Activated CD8-positive, alpha-beta memory T cell treated with anti-CD3 and anti-CD28 coated beads for 4 hours (primary cell): ENCODE measurements at places on chromosomes 2 and 18.

DNA sequence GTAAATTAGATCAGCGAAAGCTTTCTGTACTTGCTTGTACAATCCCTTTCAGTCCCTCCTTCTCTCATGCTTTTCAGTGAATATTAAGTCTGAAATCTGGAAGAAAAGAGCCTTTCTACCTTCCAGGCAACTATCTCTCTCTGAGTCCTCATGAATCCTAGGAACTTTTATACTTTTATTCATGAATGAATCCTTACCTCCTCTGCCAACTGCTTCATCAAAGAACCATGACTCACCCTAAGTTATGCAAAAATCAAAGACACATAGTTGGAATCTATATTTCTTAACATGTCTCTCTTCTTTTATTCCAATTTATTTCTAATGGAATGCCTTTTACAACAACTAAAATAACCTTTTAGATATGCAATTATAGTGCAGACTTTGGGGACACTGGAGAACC is 394.2 kb downstream of the CLIP4 start:
- DNase-seq: no peak

- DNase-seq: no peak
Measured at GRCh38 chr2:24329700-24330099, 30.6 kb downstream of the ITSN2 start.

GRCh38 chr2:7027411-7027810 is 110.2 kb downstream of the RNF144A start:
- no peak for DNase-seq

- no peak for DNase-seq
Measured at GRCh38 chr2:110993557-110994231, 127.0 kb upstream of the BCL2L11 start.

DNA sequence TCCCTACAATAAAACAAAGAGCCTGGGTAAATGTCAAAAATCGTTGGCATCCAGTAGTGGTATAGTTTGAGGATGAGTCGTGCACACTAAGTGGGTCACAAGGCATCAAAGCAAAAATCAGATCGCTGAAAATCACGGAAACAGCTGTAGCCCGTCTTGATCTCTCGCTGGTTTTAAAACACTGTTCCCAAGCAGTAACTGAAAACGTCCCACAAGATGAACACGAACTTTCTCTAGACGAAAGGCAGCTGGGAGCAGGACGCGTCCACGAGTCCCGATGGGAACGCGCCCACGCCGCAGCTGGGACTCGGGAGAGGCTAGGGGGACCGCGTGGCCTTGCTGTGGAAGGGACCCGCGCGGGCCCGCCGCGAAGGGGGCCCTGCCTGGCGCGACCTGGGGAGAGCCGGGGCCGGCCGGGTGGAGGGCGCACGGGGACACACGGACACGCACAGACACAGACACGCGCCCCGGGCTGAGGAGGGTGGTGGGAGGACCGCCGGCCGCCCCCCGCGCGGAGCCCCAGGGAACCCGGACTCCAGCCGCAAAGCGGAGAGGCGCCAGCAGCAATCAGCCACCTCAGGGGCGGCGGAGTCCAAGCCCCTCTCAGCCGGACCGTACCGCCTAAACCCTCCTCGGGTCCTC is 651 bp downstream of the STK17B start:
- no peak for DNase-seq

DNA sequence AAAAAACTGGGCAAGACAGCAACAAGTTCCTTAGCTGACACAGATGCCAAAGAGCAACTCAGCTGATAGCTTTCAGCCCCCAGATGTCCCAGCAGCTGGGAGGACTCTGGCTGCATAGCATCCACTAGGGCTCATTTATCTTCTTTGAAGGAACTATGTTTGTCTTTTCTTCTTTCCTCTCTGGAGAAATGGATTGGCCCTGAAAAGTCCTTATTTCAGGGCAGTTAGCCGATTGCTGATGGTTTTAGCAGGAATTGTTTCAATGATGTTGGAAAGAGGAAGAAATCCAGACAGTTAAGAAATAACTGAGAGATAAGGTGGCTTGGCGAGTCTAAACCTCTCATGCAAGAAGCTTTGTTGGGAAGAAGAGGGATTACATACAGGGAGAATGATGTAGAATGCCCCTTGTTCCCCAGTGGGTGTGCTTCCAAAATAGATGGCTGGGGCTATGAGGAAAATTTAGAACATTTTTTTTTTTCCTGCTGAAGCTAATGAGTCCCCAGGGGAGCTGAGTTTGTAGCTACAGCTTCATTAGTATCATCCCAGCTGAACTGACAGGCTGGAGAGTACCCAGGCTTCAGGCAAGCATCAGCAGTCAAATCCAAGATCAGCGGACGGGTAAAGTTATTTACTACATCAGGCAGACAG is 33.6 kb upstream of the SERPINE2 start:
- DNase-seq: no peak

GRCh38 chr2:166115589-166115988 is 12.2 kb downstream of the SCN1A start:
- no peak for DNase-seq

DNA sequence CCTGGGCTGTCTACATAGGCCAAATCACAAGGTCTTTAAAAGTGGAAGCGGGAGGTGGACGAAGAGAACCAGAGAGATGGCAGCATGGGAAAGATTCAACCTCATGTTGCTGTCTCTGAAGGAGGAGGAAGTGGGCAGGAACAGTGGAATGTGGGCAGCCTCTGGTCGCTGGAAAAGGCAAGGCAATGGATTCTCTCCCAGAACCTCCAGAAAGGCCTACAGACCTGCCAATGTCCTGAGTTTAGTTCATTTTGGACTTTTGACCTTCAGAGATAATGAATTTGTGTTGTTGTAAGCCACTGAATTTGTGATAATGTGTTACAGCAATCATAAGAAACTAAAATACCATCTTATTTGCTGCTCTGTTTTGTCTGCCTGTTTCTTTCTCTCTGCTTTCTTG is 122.5 kb downstream of the RNF152 start:
- no peak for DNase-seq

GRCh38 chr2:30146337-30147195 is at the start of gene YPEL5:
Gene YPEL5, plus strand, starts transcription at chr2:30147007. Its CDS starts 9,645 bp downstream, at chr2:30156652.
- DNase-seq: peak; percentile 99

- DNase-seq: no peak
Measured at GRCh38 chr2:9714630-9715214, 83.9 kb upstream of the YWHAQ start.

DNA sequence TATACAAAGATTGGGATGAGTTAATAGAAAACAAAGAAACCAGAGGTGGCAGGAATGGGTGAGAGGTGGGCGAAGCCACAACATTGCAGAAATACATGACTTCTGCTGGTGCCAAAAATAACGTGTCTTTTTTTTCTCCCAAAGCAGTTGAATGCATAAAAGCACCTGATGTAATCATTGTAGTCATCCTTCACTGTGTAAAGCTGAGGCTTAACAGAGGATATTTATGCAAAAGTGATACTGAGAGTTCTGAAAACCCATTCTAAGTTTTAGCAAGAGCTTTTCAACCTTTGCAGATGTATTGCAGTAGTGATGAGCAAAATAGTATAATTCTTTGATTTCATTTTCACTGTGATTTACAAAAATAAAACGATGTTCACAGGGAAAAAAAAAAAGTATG is 173.0 kb downstream of the PTGR3 start:
- no peak for DNase-seq

GRCh38 chr2:216690456-216690852 is 4.9 kb downstream of the IGFBP5 start:
- no peak for DNase-seq

DNA sequence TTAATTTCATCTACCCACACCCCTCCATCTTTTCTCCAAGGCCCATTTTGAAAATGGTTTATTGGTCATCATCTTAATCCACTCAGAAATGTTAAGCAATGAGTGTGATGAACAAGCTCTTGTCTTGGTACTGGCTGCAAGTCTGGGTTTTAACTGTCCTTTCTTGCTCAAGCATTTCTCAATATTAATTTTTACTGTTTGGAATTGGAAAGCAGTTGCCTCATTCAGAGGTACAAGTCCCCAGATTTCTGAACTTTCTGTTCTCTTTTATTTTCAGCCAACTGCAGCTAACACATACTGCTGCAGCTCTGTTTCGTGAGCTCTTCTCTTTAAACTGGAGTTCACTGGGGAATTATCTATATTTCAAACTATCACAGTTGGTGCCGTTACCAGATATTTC is 99.4 kb upstream of the TEX51 start:
- DNase-seq: no peak

GRCh38 chr2:172885996-172886395 is 150.4 kb downstream of the RAPGEF4 start:
- DNase-seq: no peak

- DNase-seq: no peak
Measured at GRCh38 chr2:105643405-105644173, 101.1 kb upstream of the NCK2 start.

- no peak for DNase-seq
Measured at GRCh38 chr18:70280007-70280925, 8.6 kb upstream of the SOCS6 start.

DNA sequence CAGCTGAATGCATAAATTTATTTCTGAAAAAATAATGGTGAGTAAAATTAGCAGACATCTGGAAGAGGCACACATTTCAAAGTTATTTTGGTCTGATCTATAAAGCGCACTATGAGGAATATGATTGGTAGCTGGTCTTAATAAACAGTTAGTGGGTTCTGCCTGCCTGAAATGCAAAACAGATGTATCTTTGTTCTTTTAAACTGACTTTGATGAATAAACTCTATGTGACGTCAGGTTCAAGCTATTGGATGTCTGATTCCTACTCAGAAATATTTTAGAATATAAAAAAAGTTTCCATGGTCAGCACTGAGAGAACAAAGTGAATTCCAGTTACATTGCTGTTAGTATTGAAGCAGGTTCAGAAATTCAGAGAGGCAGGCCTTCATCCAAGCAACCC is 136.4 kb downstream of the TPGS2 start:
- DNase-seq: no peak

GRCh38 chr18:52813635-52814416 is 473.8 kb downstream of the DCC start:
- DNase-seq: no peak

DNA sequence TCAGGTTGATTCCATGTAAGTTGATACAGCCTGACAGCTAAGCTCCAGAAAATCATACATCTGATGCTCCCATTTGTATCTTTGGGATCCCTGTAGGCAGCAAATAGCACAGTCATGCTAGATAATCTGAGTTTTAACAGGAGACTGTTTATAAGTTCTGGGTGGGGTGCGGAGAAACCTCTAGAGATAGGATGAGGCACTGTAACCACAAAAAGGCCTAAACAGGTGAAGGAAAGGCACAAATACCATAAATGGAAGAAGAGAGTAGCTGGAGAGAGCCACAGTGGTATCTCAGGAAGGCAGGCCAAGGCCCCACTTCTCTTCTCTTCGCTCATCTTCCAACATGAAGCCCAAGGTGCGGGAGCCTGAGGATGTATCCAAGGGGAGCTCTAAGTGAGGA is 18.1 kb upstream of the B4GALT6 start:
- no peak for DNase-seq

GRCh38 chr2:147712051-147712450 is 132.8 kb upstream of the ACVR2A start:
- no peak for DNase-seq

DNA sequence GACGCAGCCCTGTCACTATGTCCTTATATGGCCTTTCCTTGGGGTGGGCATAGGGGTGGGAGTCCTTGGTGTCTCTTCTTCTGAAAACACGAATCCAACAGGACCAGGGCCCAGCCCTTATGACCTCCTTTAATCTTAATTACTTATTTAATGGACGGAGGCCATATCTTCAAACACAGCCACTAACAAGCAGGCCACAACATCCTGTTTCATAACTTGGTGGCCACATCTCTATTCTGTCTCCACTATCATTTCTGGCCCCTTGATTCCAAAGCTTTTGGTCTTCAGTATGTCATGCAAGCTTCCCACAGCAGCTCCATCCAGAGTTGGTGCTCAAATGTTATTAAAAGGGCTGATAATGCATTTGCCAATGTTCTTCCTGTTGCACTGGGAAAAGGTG is 287.3 kb upstream of the SMIM21 start:
- DNase-seq: no peak

DNA sequence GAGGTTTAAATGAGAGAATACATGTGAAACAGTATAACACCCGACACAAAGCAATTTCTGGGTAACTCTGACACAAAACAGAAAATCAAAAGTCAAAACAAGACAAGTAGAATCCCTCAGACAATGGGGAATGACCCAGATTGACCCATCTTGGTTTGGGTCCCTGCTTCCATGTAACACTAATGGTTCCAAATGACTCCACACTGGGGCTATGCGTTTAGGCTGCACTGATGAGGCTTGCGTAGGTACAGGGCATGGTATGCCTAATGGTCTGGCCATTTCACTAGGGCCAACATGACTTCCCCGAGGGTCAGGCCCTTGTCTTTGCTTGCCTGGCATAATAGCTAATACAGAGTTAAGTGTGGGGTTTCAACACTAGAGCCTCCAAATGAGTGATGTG is 27.2 kb upstream of the NFE2L2 start:
- DNase-seq: no peak

- no peak for DNase-seq
Measured at GRCh38 chr2:150903461-150903860, 358.2 kb downstream of the RBM43 start.

- no peak for DNase-seq
Measured at GRCh38 chr2:143148757-143149156, 19.5 kb downstream of the ARHGAP15 start.

- DNase-seq: no peak
Measured at GRCh38 chr2:146939991-146940685, 904.7 kb upstream of the ACVR2A start.

- DNase-seq: no peak
Measured at GRCh38 chr2:62641936-62642335, 63.6 kb upstream of the EHBP1 start.

DNA sequence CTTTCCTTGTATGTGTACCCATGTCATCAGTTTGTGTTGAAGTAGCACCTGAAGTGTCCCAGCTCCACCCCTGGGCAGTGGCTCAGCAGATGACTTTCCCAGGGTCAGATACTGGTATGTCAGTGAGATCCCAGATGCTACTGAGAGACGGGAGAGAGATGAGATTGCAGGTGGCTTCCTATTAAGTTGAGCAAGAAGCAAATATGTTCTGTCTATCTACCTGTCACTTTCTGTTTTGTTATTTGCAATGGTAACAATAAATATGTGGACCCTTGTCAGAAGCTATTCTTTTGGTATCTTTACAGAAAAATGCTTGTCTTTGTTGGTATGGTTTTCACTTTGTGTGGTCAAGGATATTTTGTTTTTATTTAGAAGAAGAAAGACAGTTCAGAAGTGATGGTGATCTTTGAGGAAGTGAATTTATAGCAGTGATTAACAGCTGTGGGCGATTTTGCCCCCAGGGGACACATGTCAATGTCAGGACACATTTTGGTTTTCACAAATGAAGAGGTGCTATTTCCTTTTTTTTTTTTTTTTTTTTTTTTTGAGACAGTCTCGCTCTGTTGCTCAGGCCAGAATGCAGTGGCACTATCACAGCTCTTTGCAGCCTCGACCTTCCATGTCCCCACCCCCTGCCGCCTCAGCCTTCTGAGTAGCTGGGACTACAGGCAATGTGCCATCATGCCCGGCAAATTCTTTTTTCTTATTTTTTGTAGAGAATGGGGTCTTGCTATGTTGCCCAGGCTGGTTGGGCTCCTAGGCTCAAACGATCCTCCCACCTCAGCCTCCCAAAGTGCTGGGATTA is 21.4 kb downstream of the MGAT5 start:
- DNase-seq: no peak
